ENCODE measurements at places on chromosomes 5 and 9.

GRCh38 chr5:6455571-6456200 lies 7.0 kb downstream of the UBE2QL1 start:
- DNase-seq = no peak

DNA sequence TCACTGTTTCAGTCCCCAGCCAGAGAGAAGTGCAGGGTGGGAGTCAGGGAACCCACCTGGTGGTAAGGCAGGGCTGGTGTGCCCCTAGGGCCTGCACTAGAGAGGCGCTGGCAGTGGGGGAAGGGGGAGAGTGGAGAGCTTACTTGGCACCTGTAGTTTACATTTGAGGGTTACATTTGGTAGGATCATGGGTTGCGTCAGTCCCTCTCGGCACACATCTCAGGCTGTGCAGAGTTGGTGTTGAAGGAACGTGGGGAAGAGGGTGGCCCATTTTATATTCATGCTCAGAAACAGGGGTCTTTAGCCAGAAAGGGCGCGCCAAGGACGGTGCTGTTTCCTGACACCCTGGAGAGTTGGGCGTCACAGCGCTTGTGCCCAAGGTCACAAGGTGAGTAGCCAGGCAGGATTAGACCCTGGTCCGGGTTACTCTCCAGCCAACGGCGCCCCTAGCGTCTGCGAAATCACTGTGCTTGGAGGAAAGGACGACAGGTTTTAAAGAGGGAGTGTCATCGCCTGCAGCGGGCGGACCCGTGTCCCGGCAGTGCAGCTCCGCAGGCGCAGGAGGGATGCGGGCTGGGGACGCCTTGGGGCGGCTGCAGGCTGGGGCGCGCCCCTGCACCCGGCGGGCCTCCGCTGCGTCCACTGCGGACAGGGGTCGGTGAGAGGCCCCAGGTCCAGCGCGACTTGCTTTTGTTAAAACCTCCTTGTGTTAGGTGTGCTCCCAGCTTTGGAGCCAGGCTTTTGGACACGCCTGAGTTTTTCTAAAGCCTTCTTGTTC lies 272.6 kb downstream of the FANCC start:
- no peak for DNase-seq

DNA sequence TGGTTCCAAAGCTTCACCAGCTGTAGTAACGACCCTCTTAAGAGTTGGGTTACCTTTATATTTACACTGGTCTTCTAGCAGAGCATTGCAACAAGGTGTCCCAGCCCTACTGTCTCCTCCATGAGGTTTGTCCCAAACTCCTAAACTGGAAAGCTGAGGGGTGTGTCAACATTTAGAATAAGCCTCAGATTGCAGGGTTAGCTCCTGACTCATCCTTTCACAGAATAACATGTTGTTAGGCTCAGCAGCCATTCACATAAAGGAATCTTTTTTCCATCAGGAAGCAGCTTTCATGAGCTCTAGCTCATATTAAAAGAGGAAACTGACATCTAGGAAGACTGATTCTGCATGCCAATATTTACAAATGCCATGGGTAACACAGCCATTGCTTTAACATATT lies 238.7 kb downstream of the EFNA5 start:
- DNase-seq = no peak

DNA sequence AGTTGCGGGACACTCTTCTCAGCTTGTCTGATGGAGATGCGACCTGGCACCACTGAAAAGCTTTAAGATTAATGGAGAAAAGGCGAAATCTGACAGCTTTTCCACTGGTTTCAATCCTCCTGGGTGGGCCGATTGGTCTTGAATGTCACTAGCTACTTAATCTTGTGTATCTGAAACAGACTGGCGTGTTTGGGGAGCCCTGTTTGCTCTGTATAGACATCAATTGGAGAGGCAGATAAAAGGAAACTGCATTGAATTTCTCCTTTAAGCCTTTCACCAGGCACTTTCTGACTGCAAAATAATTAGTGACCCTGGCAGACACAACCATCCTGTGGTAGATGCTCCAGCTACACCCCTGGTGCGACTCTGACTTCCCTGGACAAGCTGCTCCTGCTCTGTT lies 224.2 kb downstream of the NDUFS4 start:
- DNase-seq = no peak

DNA sequence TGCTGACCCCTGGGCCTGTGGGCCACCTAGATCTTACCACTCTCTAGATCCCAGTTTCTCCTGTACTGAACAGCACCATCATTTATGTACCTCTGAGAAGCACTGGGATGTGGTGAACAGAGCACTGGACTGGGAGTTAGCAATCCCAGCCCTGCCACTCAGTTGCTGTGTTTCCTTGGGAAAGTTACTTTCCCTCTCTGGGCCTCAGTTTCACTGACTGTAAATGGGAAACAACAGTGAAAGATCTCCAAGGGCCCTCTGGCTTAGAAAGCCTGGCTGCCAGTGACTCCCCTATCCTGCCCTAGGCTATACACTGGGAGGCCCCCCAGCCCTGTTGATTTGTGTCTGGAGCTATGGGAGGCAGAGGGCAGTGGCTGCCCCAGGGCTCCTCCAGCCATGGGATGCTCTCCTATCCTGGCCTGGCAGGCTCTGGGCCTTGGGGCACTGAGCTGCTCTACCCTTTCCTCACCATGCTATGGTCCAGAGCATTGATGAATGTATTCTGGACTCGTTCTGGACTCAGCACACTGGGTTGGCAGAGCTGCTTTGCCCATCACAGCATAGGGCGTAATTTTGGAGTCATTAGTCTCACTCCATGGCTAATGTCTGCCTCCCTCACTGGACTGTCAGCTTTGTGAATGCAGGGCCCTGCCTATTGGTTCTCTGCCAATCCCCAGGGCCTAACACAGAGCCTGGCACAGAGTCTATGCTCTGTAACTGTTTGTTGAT lies 99.3 kb downstream of the RGS3 start:
- DNase-seq = no peak

DNA sequence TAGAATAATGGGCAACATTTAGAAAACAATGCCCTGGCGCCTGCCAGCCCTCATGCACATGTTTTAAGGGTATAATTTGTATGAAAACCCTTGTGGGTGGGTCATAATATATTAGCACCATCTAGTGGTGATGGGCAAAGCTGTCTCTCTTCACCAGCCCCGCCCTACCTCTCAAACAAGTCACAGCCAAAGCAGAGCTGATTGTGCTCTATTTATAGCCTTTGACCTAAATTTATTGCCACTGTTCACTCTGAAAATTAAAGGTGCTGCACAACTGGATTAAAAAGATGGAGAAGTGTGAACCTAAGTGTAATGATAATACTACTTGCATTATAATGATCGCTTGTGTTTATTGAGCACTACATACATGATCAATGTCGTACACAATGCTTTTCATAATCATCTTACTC lies 131.9 kb upstream of the ANKH start:
- peak; percentile 27 for DNase-seq

- DNase-seq = no peak
These were observed 512 bp downstream of the PLK2 start for GRCh38 chr5:58459146-58460001.

GRCh38 chr9:36980148-36980974 lies 53.7 kb downstream of the PAX5 start:
- no peak for DNase-seq

GRCh38 chr5:36305571-36306326 lies 4.0 kb upstream of the RANBP3L start:
- DNase-seq = no peak

- DNase-seq = no peak
These were observed 66.3 kb downstream of the C9orf50 start for GRCh38 chr9:129554649-129555048.

GRCh38 chr5:33242277-33242676 lies 198.5 kb upstream of the TARS1 start:
- no peak for DNase-seq

DNA sequence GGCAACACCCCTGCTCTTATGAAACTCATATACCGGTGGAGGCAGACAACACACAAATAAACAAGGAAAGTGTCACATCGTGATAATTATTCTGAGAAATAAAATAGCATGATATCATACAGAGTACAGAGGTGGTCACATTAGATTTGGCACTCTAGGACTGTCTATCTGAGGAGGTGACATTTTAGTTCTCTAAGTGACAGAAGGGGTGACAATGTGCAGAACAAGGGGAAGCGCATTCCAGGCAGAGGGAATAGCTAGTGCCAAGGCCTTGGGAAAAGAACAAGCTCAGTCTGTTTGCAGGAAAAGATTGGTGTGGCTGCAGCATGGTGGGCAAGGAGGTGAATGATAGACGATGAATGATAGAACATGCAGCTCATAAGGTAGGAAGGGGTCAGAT lies 12.7 kb upstream of the IRF1 start:
- no peak for DNase-seq

- DNase-seq = no peak
These were observed 944 bp downstream of the ATOX1 start for GRCh38 chr5:151757233-151758140.

DNA sequence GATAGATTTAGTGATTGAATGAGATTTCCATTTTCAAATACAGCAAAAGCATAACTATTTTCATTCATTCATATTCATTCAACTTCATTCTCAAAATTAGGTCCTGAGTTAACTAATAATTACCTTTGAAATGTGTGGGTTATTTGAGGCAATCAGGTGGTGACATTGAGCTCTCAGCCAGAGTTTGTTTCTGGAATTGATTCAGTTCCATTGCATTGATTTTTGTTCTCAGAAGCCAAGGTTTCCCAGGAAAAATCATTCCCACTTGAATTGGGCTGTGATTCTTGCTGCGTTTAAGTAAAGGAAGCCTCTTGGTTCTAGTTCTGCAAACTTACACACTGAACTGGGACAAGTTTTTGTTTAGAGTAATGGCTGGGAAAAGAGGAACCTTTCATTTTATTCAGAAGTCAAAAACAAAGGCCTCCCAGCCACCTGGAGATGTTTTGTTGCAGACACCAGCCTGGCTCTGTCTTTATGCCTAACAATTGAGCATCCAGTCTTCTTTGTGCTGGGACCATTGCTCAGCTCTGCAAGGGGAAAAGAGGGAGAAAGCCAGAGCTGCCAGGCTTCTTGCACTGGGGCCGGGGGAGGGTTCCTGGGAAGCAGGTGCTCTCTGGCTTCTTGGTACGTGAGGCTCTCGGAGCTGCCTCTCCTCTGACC lies 198.6 kb downstream of the TRIO start:
- no peak for DNase-seq

DNA sequence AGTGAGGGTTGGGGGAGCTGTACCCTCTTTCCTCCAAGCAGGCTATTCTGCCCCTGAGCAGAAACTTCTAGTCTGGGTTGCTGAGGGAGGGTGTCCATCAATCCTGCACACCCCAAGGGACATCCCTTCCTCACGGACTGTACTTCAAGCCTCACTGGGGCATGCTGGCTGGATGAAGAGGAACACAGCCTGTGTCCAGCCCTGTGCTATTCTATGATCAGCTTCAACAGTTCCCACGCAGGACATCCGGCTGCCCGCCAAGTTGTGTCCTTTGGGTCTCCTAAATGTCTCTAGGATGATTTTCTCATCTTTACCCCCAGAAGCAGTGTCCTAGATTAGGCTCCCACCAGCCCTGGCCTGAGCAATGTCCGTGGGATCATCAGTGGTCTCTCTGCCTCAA lies 68.1 kb downstream of the CRB2 start:
- DNase-seq = no peak

DNA sequence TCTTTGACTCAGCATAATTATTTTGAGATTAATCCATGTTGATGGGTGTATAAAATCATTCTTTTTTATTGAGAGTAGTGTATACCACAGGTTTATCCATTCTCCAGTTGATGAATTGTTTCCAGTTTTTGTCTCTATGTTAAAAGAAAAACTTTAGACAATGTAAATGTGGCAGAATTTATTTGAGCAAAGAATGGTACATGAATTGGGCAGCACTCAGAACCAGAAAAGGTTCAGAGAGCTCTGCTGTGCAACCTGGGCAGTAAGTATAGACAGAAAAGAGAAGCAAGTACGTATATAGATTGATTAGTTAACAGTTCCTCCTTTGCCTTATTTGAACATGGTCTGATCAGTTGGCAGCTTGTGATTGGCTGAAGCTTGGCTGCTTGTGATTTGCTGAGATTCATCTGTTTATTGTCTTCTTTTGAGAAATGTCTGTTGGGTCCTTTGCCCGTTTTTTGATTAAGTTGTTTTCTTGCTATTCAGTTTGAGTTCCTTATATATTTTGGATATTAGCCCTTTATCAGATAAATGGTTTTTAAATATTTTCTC lies 41.4 kb downstream of the CDC42SE2 start:
- DNase-seq = no peak

DNA sequence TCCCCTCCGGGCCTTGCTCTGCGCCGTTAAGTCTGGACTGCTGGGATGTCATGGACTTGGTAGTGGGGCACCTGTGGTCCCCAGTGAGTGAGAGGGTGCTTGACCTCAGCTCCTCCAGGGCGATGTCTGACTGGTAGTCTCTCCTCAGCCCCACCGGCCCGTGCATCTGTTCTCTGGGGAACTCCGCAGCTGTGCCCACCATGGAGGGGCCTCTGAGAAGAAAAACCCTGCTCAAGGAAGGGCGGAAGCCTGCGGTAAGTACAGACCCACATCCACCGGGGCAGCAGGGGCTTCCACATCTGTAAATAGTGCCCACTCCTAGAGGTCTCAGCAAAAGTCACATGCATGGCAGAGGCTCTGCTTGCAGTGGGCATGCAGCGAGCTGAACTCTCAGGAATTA lies 52.6 kb upstream of the GARNL3 start:
- no peak for DNase-seq

DNA sequence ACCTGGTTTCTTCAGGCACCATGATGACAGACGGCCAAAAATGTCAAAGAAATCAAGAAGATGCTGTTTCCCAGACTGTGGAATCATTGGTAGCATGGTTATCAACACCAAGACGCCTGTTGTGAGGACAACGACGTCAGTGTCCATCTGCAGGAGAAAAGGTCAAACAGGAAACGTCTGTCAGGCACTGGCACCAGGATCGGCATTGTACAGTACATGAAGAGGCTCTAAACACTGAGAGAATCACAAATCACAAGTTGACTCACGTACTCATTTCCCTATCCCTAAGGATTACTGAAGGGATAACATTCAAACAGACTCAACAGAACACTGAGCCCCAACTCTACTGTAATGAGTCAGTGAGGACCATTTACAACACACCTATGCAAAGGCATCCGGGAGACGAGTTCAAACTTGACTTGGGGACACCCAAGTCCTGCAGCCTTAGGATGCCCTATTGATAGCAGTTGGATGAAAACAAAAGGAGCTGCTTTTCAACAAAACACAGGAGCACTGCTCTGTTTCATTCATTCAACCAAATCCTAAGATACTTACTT lies 21.0 kb downstream of the TSC1 start:
- DNase-seq = no peak

DNA sequence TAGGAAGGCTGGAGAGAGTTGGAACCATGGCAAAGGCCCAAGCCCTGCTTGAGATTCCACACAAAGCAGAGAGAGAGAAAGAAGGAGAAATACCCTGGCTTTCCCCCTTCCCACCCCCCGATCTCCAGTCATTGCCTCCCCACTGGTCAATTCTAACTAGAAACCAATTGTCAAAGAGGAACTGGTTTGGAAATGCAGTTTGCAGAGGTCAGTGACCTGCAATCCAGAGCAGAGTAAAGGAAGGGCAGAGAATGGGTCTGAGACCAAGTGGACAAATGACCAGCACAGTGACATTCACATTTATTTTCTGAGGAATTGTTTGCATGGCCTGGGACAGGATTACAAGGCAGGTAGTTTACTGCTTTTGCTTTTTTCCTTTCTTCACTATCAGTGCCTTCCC lies 37.5 kb upstream of the ZFYVE16 start:
- no peak for DNase-seq

- DNase-seq = no peak
These were observed 1.2 kb downstream of the RIC1 start for GRCh38 chr9:5630081-5630507.

GRCh38 chr5:181181650-181182565 lies 23.1 kb downstream of the TRIM7 start:
- DNase-seq = no peak

GRCh38 chr9:97688654-97689053 lies 8.5 kb downstream of the XPA start:
- no peak for DNase-seq

GRCh38 chr5:60826653-60827052 lies 17.4 kb downstream of the ELOVL7 start:
- DNase-seq = no peak

All from stimulated activated CD4-positive, alpha-beta T cell treated with anti-CD3 and anti-CD28 coated beads, Interleukin-12 subunit alpha, Interleukin-12 subunit beta, amount 100 ng/mL, for 24 hours (primary cell).